ENCODE measurements at places on chromosomes 3 and 15.

GRCh38 chr3:180930526-180930925 lies 18.1 kb downstream of the FXR1 start:
- no peak for DNase-seq

- no peak for DNase-seq
Observed at GRCh38 chr3:159144472-159144871, 342.6 kb downstream of the MFSD1 start.

DNA sequence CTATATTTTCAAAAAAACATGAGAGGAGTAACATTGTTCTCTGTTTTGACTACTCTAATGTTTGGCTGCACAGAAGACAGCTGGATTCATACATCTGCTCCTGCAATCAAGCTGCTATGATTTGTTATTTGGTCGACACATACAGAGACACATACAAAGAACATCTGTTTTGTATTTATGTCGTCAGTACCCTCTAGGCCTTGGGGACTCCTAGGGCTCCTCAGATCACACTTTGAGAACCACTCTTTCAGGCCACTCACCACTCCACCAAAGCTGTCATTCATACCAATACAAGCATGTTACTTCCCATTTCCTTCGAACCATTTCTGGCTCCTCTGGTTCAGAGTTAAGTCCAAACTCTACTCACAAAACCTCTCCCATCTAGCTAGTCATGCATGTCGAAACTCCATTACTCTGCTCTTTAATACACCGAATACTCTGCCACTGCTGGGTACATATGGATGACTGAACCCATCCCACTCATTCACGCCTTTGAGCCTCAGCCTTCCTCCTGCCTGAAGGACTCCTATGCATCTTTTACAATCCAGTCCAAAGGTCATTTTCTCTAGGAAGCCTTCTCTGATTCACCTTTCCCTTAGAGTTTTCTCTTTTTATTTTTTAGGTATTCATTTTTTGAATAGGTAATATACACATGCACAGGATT lies 102.9 kb upstream of the ARHGEF3 start:
- no peak for DNase-seq

GRCh38 chr3:115351193-115351592 lies 204.1 kb upstream of the ZBTB20 start:
- DNase-seq: no peak

GRCh38 chr3:195900436-195901355 lies 7.7 kb downstream of the TNK2 start:
- DNase-seq: no peak

Measured in glutamatergic neuron (in vitro differentiated cells).